SHP77 treated with DMSO at 0.1 percent for 48 hours (cell line): ENCODE measurements at places on chromosomes 7 and 10.
A peak's percentile ranks its signal among the peaks of the same experiment; 100 is the strongest.

DNA sequence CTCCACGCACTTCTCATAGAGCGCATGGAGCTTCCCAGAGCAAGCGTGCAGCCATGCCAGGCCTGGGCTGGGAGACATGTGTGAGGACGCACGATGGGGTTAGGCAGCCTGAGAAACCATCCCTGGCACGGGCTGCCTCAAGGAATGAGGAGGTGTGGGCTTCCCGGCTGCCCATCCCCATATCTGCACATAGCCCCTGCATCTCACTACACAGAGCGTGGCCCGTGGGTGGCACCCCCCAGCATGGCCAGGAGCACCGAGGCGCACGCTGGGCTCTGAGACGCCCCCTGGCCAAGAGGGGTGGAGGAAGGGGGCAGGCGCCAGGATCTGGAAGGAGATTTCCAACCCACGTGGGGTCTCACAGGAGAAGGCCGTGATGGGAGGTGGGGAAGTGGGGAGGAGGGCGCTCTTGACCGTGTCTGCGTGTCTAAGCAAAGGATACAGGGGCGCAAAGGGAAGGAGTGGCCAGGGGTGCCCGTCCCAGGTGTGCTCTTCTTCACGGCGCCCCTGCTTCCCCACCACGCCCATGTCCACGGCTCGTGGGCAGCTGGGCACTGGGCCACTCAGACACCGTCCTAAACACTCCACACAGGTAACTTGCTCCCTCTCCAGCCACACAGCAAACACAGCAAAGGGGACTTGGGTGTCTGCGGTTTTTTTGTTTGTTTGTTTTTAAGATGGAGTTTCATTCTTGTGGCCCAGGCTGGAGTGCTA is 340.5 kb downstream of the PTPRN2 start:
- no peak for DNase-seq

- no peak for DNase-seq
Observed at GRCh38 chr10:16964576-16965343, 147.5 kb upstream of the RSU1 start.

GRCh38 chr10:16820421-16820820 is 3.2 kb upstream of the RSU1 start:
- DNase-seq: no peak

GRCh38 chr10:5092375-5092774 is 1.8 kb upstream of the AKR1C3 start:
- no peak for DNase-seq

- no peak for DNase-seq
Observed at GRCh38 chr7:83085299-83085698, 77.4 kb downstream of the PCLO start.

DNA sequence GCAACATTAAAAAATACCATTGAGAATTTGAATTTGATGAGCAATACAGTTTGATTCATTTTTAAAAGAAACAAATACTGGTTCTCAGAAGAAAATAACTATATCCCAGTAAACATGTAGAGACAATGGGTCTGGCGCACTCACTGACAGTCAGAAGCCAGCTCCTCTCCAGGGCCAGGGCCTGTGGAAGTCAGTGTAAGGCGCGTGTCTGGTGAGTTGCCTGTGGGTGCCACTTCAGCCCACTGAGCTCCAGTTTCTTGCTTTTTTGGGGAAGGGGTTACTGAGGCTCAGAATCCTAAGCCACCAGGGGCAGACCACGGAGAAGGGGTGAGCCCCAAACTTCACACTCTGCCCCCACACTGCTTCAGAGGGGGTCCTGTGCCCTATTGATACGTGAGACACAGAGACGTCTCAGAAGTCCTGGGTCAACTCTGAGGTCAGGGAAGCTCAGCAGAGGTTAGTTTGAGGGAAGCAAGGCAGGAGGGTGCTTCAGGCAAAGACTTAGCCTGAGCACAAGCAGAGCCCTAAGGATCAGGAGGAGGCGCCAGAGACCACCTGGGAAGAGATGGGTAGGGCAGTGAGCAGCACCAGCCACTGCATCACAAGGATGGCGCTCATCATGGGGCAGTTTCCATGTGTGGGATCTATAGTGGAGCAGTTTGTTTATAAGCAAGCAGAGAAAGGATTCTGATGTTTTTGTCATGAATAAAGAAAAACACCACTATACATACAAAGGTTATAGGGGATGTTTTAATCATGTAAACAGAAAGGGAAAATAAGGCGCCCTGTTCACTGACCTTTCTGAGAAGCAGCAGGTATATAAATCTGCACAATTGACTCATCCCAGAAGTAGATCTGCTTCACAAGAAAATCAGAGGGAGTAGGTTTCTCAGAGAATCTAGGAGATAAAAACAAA is 95.7 kb downstream of the PKD1L1 start:
- DNase-seq: no peak

DNA sequence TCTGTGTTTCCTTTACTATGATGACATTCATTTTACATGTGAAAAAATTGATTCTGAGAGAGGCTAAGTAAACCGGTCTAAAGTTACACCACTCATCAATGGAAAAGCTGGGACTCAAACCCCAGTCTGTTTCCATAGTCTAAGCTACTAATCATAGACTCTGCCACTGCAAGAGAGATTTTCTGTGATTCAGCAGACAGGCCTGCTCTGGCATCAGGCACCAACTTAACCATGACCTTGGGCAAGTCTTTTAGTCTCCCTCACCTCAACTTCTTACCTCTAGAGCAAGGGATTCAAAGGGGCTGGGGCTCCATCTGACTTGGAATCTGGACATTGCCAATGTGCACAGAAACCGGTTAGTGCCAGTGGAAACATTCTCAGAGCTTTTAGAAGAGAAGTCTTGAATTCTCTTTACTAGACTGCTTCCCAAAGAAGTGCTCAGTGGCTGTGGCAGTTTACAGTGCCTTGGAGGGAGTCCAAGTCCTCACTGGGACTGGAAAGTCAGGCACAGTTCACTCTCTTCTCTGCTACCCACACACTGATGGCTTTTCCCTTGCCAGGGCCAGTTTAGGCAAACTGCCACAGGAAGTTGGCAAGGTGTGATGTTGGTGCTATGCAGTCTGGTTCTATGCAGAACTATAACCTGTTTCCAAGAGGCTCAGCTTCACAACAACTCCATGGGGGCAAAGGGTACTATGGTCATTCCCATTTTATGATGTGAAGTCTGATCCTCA is 4.5 kb upstream of the BLNK start:
- no peak for DNase-seq

GRCh38 chr7:24233386-24233785 is 50.6 kb upstream of the NPY start:
- no peak for DNase-seq

DNA sequence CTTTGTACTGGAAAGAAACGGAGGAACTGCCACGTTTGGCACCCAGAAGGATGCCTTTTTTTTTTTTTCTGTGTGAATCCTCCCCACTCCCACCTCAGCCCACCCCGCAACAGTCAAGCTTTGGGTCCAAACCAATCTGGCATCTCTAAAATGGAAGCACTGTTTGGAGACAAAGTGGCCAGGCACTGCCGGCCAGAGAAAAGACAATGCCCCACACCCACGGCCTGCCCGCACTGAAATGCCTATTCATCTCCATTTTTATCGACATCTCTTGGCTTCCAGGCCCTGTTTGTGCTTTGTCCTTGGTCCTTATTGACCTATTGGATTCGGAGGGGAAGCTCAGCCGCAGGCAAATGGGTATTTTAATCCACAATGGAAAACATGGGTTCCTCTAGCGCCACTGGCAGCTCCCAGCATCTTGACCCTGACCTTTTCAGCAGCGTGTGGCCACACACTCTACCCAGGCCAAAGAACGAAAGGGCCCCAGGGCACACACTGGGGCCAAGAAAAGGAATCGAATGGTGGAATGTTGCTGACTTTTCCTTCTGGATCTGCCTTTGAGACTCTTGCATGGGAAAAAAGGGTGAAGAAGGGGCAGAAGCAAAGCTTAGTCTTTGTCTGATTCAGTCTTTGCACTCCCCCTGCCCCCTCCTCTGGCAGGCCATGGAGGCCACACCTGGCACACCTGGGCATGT is 162.6 kb upstream of the CDCA7L start:
- no peak for DNase-seq

GRCh38 chr7:114531326-114531725 is 116.7 kb downstream of the FOXP2 start:
- no peak for DNase-seq

GRCh38 chr7:109126404-109127050 is 556.9 kb downstream of the DNAJB9 start:
- no peak for DNase-seq

DNA sequence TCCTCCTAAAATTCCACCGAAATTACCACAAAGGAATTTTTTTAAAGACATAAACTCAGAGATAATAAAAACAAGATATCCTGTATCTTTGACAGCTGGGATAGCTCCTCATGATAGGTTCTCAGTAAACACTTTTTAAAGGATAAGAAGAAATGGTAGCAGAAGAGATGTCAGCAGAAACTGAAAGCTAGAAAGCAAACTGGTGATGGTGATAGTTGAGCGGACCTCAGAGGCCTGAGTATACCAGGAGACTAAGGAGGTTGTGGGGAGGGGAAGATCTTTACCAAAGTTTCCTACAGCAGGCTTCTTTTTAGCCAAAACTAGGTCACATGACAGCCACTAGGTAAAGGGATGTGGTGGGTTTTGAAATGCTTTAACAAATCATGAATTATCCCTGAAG is 22.5 kb downstream of the PCGF5 start:
- DNase-seq: no peak

GRCh38 chr10:9921544-9921943 is 1096.1 kb upstream of the CELF2 start:
- DNase-seq: no peak

DNA sequence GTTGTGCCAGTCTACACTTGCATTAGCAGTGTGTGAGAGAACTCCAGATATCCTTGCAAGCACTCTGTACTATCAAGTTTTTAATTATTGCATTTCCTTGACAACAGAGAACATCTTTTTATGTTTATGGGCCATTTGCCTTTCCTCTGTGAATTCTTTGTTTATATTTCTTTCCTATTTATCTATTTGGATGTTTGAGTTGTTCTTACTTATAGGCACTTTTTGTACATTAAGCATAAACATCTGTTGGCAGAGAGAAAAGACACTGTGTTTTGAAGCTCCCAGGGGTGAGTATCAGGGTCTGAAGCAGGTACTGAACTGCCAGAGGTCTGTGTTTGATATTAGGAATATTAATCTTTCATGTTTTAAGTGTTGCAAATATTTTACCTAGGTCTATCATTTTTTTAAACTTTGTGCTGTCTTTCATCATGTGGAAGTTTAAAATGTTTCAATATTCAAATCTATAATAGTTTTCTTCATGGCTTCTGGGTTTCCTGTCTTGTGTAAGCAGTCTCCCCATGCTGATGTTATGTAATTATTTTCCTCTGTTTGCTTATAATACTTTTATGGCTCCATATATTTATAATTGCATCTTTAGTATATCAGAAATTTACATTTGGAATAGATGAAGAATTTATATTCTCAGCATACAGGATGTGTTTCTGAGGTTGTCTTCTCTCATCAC is 17.7 kb upstream of the PDCD4 start:
- no peak for DNase-seq

DNA sequence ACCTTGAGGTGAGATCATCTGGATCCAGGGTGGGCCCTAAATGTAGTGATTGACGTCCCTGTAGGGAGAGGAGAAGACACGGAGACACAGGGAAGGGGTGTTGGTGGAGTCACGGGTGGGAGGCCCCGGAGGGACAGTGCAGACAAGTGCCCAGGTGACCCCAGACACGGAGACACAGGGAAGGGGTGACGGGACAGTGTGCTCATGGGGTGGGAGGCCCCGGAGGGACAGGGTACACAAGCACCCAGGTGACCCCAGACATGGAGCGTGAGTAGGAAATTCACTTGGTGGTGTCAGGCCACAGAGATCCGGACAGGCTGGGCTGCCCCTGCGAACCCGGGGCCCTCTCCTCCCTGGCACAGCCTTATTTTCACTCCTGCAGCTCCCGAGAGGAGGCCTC is 176.9 kb downstream of the PTPRN2 start:
- DNase-seq: no peak

GRCh38 chr7:2157473-2158279 is 75.1 kb downstream of the MAD1L1 start:
- DNase-seq: peak; percentile 66

GRCh38 chr10:102394079-102394800 is 1.3 kb upstream of the NFKB2 start:
- DNase-seq: peak; percentile 61
